ENCODE measurements at places on chromosomes 7 and 10.

DNA sequence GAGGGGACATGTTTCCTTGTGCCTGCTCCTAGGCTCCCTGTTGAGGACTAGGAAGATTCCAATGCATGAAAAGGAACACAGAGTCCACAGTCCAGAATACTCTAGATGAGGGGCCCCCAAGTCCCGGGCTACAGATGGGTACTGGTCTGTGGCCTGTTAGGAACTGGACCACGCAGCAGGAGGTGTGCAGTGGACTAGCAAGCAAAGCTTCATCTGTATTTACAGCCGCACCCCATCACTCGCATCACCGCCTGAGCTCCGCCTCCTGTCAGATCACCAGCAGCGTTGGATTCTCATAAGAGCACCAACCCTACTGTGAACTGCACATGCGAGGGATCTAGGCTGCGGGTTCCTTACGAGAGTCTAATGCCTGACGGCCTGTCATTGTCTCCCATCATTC is 233.0 kb upstream of the MKLN1 start:
- DNase-seq, result no peak

DNA sequence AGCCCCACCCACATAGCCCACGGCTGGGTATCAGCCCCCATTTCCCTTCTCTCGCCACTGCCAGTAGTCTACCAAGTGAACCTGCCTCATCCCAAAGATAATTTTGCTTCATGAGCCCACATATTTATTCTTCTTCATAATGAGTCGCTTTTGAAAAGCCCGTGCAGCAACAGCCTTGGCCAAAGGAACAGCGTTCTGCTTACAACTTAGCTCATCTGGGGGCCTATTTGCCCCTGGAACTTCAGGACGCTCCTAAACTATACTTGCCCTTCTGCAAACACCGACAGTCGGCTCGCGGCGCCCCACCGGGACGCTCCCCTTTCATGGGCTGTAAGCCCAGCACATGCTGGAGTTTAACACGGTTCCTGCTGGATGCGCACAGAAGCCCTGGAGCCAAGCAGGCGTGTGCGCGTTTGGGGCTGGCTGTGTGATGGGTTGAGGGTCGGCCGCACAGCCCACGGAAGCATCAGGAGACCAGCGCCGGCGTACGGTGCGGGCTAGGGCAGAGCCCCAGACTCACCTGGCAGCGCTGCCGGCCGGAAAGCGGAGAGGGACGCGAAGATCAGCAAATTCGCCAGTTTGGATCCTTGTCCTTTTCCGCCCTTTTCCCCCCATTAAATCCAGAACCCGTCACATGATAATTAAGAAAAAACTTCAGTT is 370 bp downstream of the TMEM60 start:
- peak; percentile 64 for DNase-seq

DNA sequence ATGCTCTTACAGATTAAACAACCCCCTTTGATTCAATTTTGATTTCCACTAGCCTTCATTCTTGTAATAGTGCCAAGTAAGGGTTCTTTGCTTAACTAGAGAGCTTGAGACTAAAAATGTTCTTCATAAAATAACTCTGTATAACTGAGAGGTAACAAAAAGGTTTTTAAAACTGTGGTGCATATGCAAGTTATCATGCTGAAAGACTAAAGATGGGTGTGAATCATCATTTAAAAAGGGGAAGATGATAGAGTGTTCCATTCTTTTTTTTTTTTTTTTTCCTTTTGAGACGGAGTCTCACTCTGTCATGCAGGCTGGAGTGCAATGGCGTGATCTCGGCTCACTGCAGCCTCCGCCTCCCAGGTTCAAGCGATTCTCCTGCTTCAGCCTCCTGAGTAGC is 11.1 kb downstream of the MDFIC start:
- DNase-seq, result no peak

- DNase-seq, result no peak
These were observed 27.6 kb downstream of the SNX13 start for GRCh38 chr7:17912536-17913235.

DNA sequence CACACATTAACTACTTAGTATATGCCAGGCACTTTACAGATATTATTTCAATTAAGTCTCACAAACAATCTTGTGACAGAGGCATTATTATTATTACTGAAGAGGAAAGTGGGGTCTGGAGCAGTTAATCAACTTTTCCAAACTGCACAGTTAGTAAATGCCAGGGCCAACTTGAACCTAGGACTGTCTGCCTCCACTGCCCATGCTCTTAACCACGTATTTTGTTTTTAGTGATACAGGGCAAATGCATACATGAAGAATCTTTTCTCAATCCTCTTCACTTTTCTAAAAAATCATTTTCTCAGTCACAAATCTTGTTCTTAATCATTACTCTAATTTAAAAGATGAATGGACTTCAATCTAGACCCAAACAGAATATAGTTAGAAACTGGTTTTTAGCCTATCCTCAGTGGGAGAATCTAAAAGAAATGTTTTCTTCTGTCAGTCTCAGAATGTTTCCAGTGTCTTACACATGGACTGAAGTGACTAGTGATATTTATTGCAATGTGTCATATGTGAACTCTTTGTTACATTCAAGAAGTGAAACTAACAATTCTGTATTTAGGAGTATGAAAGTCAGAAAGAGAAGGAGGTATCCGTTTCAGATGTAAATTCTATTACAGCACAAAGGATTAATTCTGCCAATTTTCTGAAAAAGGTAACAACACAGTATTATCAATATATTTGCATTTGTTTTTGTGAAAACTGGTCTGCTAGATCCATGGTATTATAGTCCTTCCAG is 55.5 kb upstream of the CCNJ start:
- no peak for DNase-seq

DNA sequence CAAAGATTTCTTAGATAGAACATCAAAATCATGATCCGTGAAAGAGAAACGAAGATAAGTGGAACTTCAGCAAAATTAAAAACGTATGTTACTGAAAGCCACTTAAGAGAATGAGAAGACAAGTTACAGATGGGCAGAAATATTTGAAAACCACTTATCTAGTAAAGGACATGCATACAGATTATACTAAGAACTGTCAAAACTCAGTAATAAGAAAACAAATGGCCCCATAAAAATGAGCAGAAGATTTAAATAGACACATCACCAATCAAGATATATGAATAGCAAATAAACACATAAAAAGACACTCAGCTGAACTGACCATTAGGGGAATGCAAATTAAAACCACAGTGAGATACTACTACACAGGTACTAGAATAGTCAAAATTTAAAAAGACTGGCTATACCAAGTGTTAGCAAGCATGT is 343.7 kb downstream of the PTEN start:
- DNase-seq, result no peak

- no peak for DNase-seq
These were observed 1.3 kb downstream of the SERPINE1 start for GRCh38 chr7:101128040-101128834.

GRCh38 chr7:37635346-37635745 is 48.2 kb upstream of the GPR141 start:
- no peak for DNase-seq

GRCh38 chr7:39811161-39811614 is 138.9 kb upstream of the CDK13 start:
- DNase-seq, result no peak
